ENCODE measurements at places on chromosomes 5 and 9.

- DNase-seq: no peak
These were observed 265.7 kb upstream of the KLF4 start for GRCh38 chr9:107755246-107755645.

DNA sequence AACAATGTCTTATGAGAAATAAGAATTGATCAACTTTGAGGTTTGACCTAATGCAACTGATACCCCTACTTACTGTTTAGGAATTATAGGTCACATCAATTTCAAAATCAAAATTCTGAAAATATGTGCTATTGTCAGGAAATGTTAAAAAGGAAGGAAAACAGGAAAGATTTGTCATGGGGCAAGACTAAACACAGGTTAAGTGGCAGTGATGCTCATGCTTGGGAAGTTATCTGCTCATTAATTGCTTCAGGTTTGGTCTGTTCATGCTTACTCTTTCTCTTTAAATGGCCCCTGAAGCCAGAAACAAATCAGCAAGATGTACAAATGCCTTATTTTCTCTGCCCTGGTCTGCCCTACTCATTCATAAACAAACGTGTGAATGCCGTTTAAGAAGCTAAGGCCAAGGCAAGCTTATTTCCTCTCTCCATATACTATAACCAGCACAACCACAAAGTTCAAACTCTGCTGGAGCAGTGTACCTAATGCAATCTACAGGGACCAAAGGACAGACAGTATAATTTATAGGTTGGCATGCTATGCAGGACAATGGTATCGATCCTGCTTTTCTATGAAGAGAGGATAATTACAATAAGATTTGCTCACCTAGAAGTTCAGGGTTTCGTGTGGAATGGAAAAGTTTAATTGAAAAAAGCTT lies 177.2 kb downstream of the GNAQ start:
- no peak for DNase-seq

- no peak for DNase-seq
These were observed 1.1 kb upstream of the PTGER4 start for GRCh38 chr5:40678460-40679147.

GRCh38 chr5:181151146-181151545 lies 3.8 kb downstream of the OR2V2 start:
- no peak for DNase-seq

GRCh38 chr5:171755354-171755821 lies 30.2 kb upstream of the SMIM23 start:
- DNase-seq: no peak

Measured in NCI-H1436 (cell line).